ENCODE measurements at places on chromosomes 4 and X. TPM values are rescaled to one million over a fixed set of nuclear protein-coding genes. Genes with fewer than 3 reads are reported as not detected.

ERCC6L gene
- total RNA-seq = 0.05 TPM

UGT2A3 gene
- not detected for total RNA-seq

L1CAM gene
- total RNA-seq = 4.4 TPM

PPP2R2C gene
- total RNA-seq = 3.9 TPM

DNAAF6 gene
- not detected for total RNA-seq

DAPP1 gene
- total RNA-seq = 2.8 TPM

PRDM5 gene
- total RNA-seq = 19.4 TPM
